A549 treated with Hydrocortisone at 1 μM for 4 hours (cell line): ENCODE measurements at places on chromosomes 11 and 22. TPM values are rescaled to one million over a fixed set of nuclear protein-coding genes. Genes with fewer than 3 reads are reported as not detected.

Gene HOATZ
- total RNA-seq = not detected in 5 replicates

Gene TMEM223
- total RNA-seq = 20.1 to 29.2 TPM (median 26.5 TPM) in 5 replicates

Gene DLG2
- total RNA-seq = 0.14 to 0.23 TPM (median 0.20 TPM) in 5 replicates

Gene ZP1
- total RNA-seq = 0.14 to 0.46 TPM (median 0.28 TPM) in 5 replicates

Gene POU2AF2
- total RNA-seq = not detected in 5 replicates

Gene SCGB1A1
- not detected in 5 replicates for total RNA-seq

Gene ME3
- 15.6 to 17.2 TPM (median 15.8 TPM) in 5 replicates for total RNA-seq

Gene MAP6
- total RNA-seq = 1.1 to 2.1 TPM (median 2.1 TPM) in 5 replicates

Gene OR8J1
- total RNA-seq = not detected in 5 replicates

Gene OR5B21
- not detected in 5 replicates for total RNA-seq

Gene ART1
- not detected in 5 replicates for total RNA-seq

Gene SCUBE1
- total RNA-seq = 0.09 to 0.36 TPM (median 0.13 TPM) in 5 replicates

Gene RNF169
- total RNA-seq = 3.7 to 6.7 TPM (median 4.7 TPM) in 5 replicates

Gene C1QTNF6
- 8.7 to 12.6 TPM (median 11.5 TPM) in 5 replicates for total RNA-seq

Gene ANO5
- 1.1 to 2.2 TPM (median 1.5 TPM) in 5 replicates for total RNA-seq

Gene CTR9
- total RNA-seq = 21.6 to 33.4 TPM (median 24.5 TPM) in 5 replicates

Gene TOP3B
- total RNA-seq = 12.6 to 17.2 TPM (median 15.0 TPM) in 5 replicates

Gene SLC22A8
- total RNA-seq = not detected in 5 replicates

Gene OR4C16
- total RNA-seq = not detected in 5 replicates

Gene WNT11
- 1.1 to 2.1 TPM (median 1.8 TPM) in 5 replicates for total RNA-seq

Gene EHF
- 0.76 to 1.7 TPM (median 0.90 TPM) in 5 replicates for total RNA-seq

Gene FAT3
- total RNA-seq = 0.25 to 0.67 TPM (median 0.40 TPM) in 5 replicates

Gene OR9I1
- not detected in 5 replicates for total RNA-seq

Gene CDHR5
- total RNA-seq = 0.03 to 0.13 TPM (median 0.03 TPM) in 3 of 5 replicates, not detected in the others

Gene TRPC6
- total RNA-seq = 0.34 to 1.2 TPM (median 0.63 TPM) in 5 replicates

Gene NDUFV1
- 138 to 151 TPM (median 143 TPM) in 5 replicates for total RNA-seq

Gene MMP7
- total RNA-seq = 21.8 to 34.2 TPM (median 23.2 TPM) in 5 replicates

Gene MYO18B
- 0.05 to 0.08 TPM (median 0.06 TPM) in 5 replicates for total RNA-seq

Gene MCM5
- total RNA-seq = 64.0 to 99.7 TPM (median 83.4 TPM) in 5 replicates

Gene MRGPRF
- 0.06 to 0.10 TPM in 2 of 5 replicates, not detected in the others for total RNA-seq

Gene ZNRD2
- 71.2 to 74.6 TPM (median 73.7 TPM) in 5 replicates for total RNA-seq

Gene FLRT1
- total RNA-seq = 0.03 to 0.09 TPM (median 0.06 TPM) in 5 replicates

Gene MPEG1
- total RNA-seq = not detected in 5 replicates

Gene F2
- total RNA-seq = 1.7 to 3.3 TPM (median 2.3 TPM) in 5 replicates

Gene CSF2RB
- total RNA-seq = not detected in 5 replicates

Gene PNPLA5
- 0.03 to 0.06 TPM in 2 of 5 replicates, not detected in the others for total RNA-seq

Gene INS
- total RNA-seq = not detected in 5 replicates

Gene LINC01488
- 0.05 TPM in 1 of 5 replicates, not detected in the others for total RNA-seq

Gene MYRF
- total RNA-seq = 15.3 to 19.7 TPM (median 18.3 TPM) in 5 replicates
